Foreskin keratinocyte (primary cell): ENCODE measurements at places on chromosomes 16 and 17. TPM values are rescaled to one million over a fixed set of nuclear protein-coding genes. Genes with fewer than 3 reads are reported as not detected.

LRRC75A gene
- not detected in 2 replicates for total RNA-seq

TCAP gene
- 0.18 and 0.31 TPM in 2 replicates for total RNA-seq

KRT15 gene
- total RNA-seq, result 195 and 314 TPM in 2 replicates

CPNE7 gene
- total RNA-seq, result 5.5 and 8.4 TPM in 2 replicates

SAMD14 gene
- total RNA-seq, result 0.99 and 2.4 TPM in 2 replicates

ORMDL3 gene
- 40.1 and 40.7 TPM in 2 replicates for total RNA-seq

MT4 gene
- not detected in 2 replicates for total RNA-seq

G6PC1 gene
- not detected in 2 replicates for total RNA-seq

SLFN14 gene
- total RNA-seq, result not detected in 2 replicates

UBE2G1 gene
- total RNA-seq, result 57.0 and 63.3 TPM in 2 replicates

MEOX1 gene
- 0.17 and 0.18 TPM in 2 replicates for total RNA-seq

FTO gene
- total RNA-seq, result 65.7 and 67.3 TPM in 2 replicates

TBC1D3G gene
- total RNA-seq, result not detected in 2 replicates

MYH13 gene
- total RNA-seq, result not detected in 2 replicates

CCL17 gene
- not detected in 2 replicates for total RNA-seq

LHX1 gene
- not detected in 2 replicates for total RNA-seq

GGT6 gene
- total RNA-seq, result 0.25 and 0.31 TPM in 2 replicates

ZNF821 gene
- total RNA-seq, result 3.2 and 3.9 TPM in 2 replicates

KRTAP16-1 gene
- not detected in 2 replicates for total RNA-seq

IGF2BP1 gene
- total RNA-seq, result 0.03 TPM in 1 of 2 replicates, not detected in the other

HSD3B7 gene
- 3.0 and 3.1 TPM in 2 replicates for total RNA-seq

PSMC3IP gene
- 14.8 and 20.6 TPM in 2 replicates for total RNA-seq

SEC14L5 gene
- 0.03 TPM in 1 of 2 replicates, not detected in the other for total RNA-seq

PLA2G10 gene
- total RNA-seq, result 0.34 and 0.71 TPM in 2 replicates

GPR139 gene
- not detected in 2 replicates for total RNA-seq

RNF222 gene
- 0.07 TPM in 1 of 2 replicates, not detected in the other for total RNA-seq

ACAP1 gene
- total RNA-seq, result 3.7 and 7.6 TPM in 2 replicates

GLIS2 gene
- total RNA-seq, result 5.0 and 5.3 TPM in 2 replicates

C17orf67 gene
- 0.95 and 0.99 TPM in 2 replicates for total RNA-seq

ALOX15 gene
- not detected in 2 replicates for total RNA-seq

BICDL2 gene
- 0.39 and 0.68 TPM in 2 replicates for total RNA-seq

TBC1D3B gene
- total RNA-seq, result 0.81 and 0.85 TPM in 2 replicates

SLC22A31 gene
- total RNA-seq, result 0.14 TPM in 1 of 2 replicates, not detected in the other

SLC6A2 gene
- total RNA-seq, result 0.07 TPM in 1 of 2 replicates, not detected in the other

TP53TG3B gene
- not detected in 2 replicates for total RNA-seq

KRT13 gene
- total RNA-seq, result 0.46 and 0.61 TPM in 2 replicates

ASGR1 gene
- 0.14 and 0.21 TPM in 2 replicates for total RNA-seq

ALOXE3 gene
- total RNA-seq, result 2.4 and 4.7 TPM in 2 replicates

MYL4 gene
- not detected in 2 replicates for total RNA-seq

FAM171A2 gene
- total RNA-seq, result 1.4 and 1.6 TPM in 2 replicates

PITPNM3 gene
- total RNA-seq, result 6.4 and 7.4 TPM in 2 replicates

KRT33B gene
- total RNA-seq, result 0.31 and 0.60 TPM in 2 replicates

BANP gene
- 14.0 and 15.5 TPM in 2 replicates for total RNA-seq

ABCC11 gene
- 0.10 and 0.11 TPM in 2 replicates for total RNA-seq

EFCAB13 gene
- total RNA-seq, result 0.39 and 1.2 TPM in 2 replicates

CTU2 gene
- total RNA-seq, result 16.6 and 26.3 TPM in 2 replicates

KCNJ2 gene
- total RNA-seq, result 0.10 and 0.28 TPM in 2 replicates

CIBAR2 gene
- total RNA-seq, result not detected in 2 replicates

YBX2 gene
- 0.32 and 0.88 TPM in 2 replicates for total RNA-seq

KRTAP3-2 gene
- total RNA-seq, result not detected in 2 replicates

CRYBA1 gene
- total RNA-seq, result not detected in 2 replicates

KRTAP4-5 gene
- not detected in 2 replicates for total RNA-seq

SLC5A10 gene
- total RNA-seq, result 0.14 TPM in 1 of 2 replicates, not detected in the other
